ENCODE measurements at places on chromosomes 6 and 20.

DNA sequence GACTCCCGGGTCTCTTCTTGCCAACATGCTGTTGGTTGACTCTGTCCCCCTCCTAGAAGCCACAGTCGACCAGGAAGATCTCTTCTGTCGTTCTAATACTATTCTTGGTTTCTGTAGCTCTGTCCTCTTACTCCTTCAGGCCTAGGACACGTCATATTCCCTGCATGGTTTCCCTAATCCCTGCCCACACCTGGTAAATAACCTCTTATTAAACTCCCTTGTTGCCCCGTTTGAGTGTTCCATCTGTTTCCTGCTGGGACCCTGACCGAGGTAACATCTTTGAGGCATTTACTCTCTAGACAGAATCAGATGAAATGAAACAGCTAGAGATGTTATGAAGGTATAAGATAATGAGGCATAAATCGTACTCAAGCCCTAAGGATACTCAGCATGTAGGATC, 68.1 kb downstream of the PLCB4 start:
- no peak for DNase-seq

DNA sequence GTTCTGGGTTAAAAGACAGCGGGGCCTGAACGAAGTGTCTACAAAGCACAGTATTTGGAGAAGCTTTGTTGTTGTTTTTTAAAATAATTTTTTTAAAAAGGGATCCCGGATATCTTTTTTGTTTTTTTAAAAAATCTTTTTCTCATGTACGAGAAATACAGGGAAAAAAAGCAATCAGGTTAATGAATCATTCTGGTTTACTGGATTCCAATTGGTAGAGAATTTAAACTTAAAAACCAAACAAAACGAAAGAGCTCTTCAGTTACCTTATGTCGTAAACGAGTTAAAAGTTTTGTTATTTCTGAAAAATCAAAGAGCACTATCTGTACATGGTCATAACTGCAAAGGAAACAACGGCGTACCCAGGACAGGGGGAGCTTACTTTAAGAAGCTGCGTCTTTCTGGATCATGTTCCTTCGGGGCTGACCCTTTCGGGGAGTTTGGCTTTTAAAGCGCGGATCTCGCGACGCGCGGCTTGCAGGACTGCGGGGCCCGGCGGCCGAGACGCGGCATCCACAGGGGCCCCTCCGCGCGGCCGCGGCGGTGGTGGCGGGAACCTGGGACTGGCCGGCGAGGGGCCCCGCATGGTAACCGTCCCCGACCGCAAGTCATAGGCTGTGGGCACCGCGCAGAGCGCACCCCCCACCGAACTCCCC, 927 bp downstream of the IL20RA start:
- peak; percentile 46 for DNase-seq

DNA sequence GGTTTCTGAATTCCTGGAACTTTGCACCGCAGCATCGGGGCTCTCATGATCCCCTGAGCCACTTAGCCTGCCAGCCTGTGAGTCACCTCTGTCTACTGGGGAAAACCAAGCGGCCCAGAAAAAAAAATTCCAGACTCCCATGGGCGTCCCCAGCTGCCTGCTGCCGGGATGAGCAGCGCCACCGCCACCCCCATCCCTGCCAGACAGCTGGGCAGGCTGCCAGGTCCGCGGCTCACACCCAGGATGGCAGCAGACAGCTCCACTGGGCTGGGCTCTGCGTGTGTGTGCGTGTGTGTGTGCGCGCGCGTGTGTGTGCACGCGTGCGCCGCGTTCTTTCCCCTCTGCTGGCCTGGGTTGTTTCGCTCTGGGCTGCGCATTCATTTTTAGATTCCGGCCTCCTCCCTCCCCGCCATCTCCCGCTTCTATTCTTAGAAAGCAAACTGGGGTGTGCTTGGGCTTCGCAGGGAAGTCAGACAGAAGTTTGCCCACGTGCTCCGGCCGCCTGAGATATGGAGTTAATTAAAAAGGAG, 38.9 kb upstream of the PMEPA1 start:
- peak; percentile 73 for DNase-seq

- peak; percentile 57 for DNase-seq
Observed at GRCh38 chr20:25040438-25040831, 17.5 kb downstream of the ACSS1 start.

GRCh38 chr6:56551409-56552120, 91.1 kb downstream of the DST start:
- no peak for DNase-seq

DNA sequence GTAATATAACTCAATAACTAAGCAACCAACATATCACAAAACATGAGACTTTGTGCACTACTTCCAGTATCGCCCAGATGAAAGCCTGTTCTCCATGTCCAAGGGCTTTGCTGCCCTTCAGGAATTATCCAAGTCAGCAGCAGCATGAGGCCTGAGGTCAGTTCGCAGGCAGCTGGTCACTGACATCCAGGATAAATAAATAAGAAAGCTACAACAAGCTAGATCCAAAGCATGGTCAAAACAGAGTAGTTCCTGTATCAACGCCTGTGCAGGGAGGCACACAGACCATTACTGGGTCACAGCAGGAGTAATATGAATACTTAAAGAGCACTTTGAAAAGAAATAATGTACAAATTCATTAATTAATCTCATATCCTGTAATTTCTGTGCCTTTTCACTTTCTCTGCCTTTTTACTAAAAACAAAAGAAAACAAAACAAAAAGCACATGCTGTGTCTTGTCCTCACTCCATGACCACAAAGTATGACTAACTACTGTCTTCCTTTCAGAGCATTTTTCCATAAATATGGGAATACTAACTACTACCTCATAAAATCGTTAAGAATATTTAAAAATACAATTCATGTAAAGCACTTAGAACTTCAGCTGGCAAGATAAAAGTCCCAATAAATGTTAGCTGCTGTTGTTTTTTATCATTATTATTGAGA, 374.9 kb upstream of the IRAK1BP1 start:
- peak; percentile 78 for DNase-seq

- DNase-seq, result peak; percentile 38
Observed at GRCh38 chr20:25541676-25542075, 43.7 kb downstream of the NINL start.

DNA sequence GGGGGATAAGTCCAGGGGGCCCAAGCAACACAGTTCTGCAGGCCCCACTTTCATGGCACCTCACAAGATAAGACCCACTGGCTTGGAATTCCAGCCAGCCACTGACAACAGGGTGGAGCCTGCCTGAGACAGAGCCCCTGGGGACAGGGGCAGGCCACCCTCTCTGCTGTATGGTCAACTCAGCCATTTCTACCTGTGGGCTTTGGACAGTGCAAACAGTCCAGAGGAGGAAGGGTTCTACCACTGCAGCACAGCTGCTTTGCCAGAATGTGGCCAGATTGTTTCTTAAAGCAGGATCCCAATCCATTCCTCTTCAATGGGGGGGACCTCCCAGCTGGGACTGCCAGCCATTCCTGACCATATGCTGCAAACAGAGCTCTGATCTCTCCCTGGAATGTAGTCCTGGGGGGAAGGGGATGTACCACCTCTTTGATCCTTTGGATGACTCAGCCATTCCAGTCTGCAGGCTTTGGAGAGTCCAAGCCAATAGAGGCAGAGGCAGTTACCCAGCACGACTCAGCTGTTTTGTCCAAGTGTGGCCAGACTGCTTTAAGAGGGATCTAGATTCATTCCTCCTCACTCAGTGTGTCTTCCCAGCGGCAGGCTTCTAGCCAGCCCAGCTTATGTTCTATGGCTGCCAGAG, 842.2 kb downstream of the EPHA7 start:
- peak; percentile 71 for DNase-seq

- DNase-seq, result no peak
Observed at GRCh38 chr20:1330075-1330830, 1.3 kb upstream of the SDCBP2 start.

GRCh38 chr20:24483435-24484080, 14.1 kb downstream of the SYNDIG1 start:
- no peak for DNase-seq

GRCh38 chr6:21856456-21856825, 262.9 kb downstream of the SOX4 start:
- DNase-seq, result peak; percentile 58

- peak; percentile 81 for DNase-seq
Observed at GRCh38 chr6:27188061-27188884, 59.2 kb upstream of the PRSS16 start.

DNA sequence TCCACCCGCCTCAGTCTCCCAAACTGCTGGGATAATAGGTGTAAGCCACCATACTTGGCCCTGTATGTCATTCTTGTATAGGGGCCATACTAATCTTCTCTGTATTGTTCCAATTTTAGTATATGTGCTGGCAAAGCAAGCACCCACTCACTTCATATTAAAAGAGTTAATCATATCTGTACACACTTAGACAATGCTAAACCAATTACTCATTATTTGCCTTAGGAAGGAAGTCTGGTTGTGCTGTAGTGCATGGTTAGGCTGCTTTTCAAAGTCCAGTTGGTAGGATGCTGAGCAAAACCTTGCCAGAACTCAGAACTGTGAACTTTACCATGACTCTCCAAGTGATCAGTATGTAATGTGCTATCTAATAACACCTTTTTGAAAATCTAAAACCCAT, 88.6 kb downstream of the LIN28B start:
- peak; percentile 3 for DNase-seq

DNA sequence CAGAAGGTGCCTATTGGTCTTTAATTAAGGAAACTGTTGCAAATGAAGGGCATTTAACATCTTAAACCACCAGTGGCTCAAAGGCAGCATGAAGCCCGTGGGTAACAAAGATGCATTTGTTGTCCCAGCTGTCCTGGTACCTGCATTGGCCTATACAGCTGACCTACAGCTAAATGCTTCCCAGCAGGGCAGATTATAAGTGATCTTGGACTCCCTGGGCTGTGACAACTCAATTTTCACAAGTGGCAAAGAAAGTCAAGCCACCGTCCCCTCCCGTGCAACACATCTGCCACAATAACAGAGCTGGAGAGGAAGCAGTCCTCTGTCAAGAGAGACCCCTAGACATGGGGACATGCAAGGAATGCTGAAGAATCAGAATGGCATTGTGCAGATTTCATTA, 31.5 kb upstream of the EDN3 start:
- DNase-seq, result no peak

DNA sequence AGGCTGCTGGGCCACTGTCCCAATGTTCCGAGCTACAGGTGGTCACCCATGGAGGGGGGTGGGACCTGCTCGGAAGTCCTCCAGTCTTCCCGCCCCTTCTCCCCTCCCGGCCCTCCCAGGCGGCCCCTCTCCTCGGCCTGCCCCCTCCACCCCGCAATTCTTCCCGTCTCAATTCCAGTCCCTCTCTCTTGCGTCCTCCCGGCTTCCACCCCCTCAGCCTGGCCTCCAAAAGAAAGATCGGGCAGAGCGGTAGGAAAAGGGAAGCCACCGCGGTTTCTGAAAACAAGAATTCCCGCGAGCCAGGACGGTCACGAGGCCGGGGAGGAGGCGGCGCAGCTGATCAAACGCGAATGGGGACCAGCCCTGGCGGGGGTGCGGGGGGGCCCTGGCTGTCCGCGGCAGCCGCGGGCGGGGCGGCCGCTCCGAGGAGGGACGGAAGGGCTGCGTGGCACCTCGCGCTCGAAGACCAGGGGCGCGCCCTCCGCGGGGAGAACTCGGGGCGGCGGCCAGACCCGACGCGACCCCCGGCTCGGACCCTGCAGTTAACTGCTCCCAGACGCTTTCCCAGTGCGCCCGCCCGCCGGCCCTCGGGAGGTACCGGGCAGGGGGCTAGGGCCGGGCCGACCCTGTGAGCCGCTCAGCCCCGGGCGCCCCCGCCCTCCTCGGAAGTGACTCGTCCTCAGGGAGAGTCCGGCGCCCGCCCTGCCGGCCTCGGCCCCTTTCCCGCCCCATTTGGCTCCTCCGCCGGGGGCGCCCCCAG, 1.0 kb downstream of the PXDC1 start:
- DNase-seq, result peak; percentile 82

GRCh38 chr6:32565511-32565910, 24.1 kb downstream of the HLA-DRB1 start:
- no peak for DNase-seq

GRCh38 chr6:30914854-30915590, 984 bp downstream of the VARS2 start:
- DNase-seq, result no peak

DNA sequence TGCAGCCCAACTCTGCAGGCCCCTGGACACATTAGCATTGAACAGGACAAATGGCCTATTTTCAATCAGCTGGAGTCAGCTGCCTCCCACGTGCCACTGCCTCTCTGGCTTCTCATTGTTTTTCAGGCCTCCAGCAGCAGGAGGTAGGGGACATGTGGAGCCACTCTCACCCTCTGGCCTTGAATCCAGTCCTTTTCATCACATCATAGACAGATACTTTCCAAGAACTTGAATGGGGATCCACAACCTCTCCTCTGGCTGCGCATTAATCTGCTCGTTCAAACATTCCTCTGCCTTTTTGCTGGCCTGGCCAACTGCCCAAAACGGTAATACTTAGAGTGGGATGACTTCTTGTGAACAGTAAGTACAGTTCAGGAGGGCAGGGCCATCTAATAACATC, 592.3 kb downstream of the PKHD1 start:
- DNase-seq, result no peak

DNA sequence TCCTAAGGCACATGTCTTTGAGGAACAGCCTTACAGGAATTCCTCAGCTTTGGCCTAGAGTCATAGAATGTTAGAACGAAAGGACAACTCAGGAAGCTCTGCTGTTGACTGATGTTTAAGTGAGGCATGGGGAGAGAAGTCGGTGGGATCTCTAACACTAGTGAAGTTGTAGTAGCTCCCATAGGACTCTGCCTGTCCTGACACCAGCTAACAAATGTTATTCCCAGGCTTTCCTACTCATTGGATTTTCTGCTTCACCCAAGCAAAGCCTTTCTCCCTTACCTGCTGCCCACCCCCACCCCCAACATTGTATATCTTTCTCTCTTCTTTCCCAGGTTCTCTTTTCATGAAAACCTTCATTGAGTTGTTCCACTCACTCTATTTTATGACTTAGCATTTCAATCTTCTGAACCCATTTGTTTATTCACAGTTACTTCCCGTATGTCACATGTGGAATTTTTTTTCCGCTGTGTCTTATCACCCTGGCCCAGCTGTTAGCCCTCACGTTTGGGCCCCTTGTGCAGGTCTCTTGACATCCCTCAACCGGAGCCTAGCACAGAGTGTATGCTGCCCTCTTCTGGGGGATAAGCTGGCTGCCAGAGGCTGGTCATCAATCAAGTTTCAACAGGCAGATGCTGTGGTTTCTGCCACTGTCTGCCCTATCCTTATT, 39.2 kb upstream of the RNF8 start:
- DNase-seq, result peak; percentile 27

GRCh38 chr6:154611241-154611640, 100.8 kb upstream of the CNKSR3 start:
- no peak for DNase-seq

DNA sequence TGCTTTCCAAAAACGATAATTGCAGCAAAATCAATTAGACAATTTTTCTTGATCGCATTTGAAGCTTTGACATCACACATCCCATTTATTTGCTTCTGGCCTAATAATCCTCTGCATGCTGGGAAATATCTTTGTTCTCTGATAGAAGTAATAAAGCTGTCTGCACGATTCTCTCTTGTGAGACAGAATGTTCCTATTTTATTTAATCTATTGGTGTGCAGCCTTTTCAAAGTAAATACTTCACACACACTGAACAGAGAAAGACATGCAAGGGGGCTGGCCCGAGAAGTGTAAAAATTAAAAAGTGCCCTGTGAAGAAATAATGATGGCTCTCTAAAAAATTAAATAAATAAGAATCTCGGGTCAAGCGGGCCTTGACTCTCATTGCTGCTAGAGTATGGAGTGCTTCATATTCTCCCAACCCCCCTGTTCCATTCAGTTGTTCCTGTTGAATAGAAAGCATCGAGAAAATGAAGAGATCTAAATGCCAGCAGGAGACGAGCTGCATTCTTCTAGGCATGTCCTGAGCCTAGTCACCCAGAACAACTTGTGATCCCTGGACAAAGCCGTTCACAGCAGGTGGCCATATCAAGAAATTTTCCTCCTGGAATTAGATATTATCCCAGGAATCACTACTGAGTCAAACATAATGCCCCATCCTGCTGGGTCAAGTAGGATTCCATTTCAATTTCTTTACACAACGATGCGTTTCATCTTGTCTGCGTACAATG, 625.9 kb upstream of the EPHA7 start:
- DNase-seq, result no peak

Measured in astrocyte of the spinal cord (primary cell).